ENCODE measurements at places on chromosomes 3 and 15. TPM values are rescaled to one million over a fixed set of nuclear protein-coding genes. Genes with fewer than 3 reads are reported as not detected.

Gene GP5
- total RNA-seq, result under 0.01 TPM

Gene SEMA5B
- total RNA-seq, result 0.05 TPM

Gene C3orf80
- not detected for total RNA-seq

Gene C2CD4A
- 2.7 TPM for total RNA-seq

Gene NRG4
- total RNA-seq, result 0.05 TPM

- no peak for DNase-seq
Measured at GRCh38 chr3:9881441-9881840, 1.4 kb upstream of the CIDEC start.

GRCh38 chr3:32821686-32822296 is 4.0 kb downstream of the TRIM71 start:
- DNase-seq, result no peak

GRCh38 chr3:24185738-24186384 is 240.8 kb downstream of the NR1D2 start:
- DNase-seq, result peak; percentile 80

GRCh38 chr15:95247071-95247984 is 1016.0 kb downstream of the MCTP2 start:
- DNase-seq, result peak; percentile 92

All from dermis blood vessel endothelial cell (primary cell).